Placental epithelial cell (primary cell): ENCODE measurements at places on chromosomes 4 and X. TPM values are rescaled to one million over a fixed set of nuclear protein-coding genes. Genes with fewer than 3 reads are reported as not detected.

The CLIC2 gene
- total RNA-seq, result 0.22 and 2.4 TPM in 2 replicates

The NXF3 gene
- not detected in 2 replicates for total RNA-seq

The ETDA gene
- total RNA-seq, result not detected in 2 replicates

The EDA gene
- 1.2 and 2.3 TPM in 2 replicates for total RNA-seq

The SRPX2 gene
- total RNA-seq, result 14.1 and 21.9 TPM in 2 replicates

The CFP gene
- under 0.01 TPM in 1 of 2 replicates, not detected in the other for total RNA-seq

The DNAAF6 gene
- not detected in 2 replicates for total RNA-seq

The SPANXN2 gene
- total RNA-seq, result not detected in 2 replicates

The FAAH2 gene
- total RNA-seq, result under 0.01 and 0.11 TPM in 2 replicates

The P2RY4 gene
- under 0.01 and 0.43 TPM in 2 replicates for total RNA-seq

The SMIM9 gene
- total RNA-seq, result not detected in 2 replicates

The HTATSF1 gene
- 45.0 and 49.5 TPM in 2 replicates for total RNA-seq

The XAGE1A gene
- total RNA-seq, result not detected in 2 replicates

The TRIM60 gene
- not detected in 2 replicates for total RNA-seq

The GK2 gene
- not detected in 2 replicates for total RNA-seq

The CAMK2D gene
- 79.3 and 103 TPM in 2 replicates for total RNA-seq

The CSAG2 gene
- not detected in 2 replicates for total RNA-seq

The ZMAT1 gene
- under 0.01 and 0.11 TPM in 2 replicates for total RNA-seq

The MAGEC2 gene
- not detected in 2 replicates for total RNA-seq

The CPLX1 gene
- total RNA-seq, result not detected in 2 replicates

The FAM241A gene
- total RNA-seq, result 0.39 and 0.98 TPM in 2 replicates

The KLKB1 gene
- total RNA-seq, result not detected in 2 replicates

The USP17L10 gene
- total RNA-seq, result not detected in 2 replicates

The ACSL4 gene
- 32.6 and 62.1 TPM in 2 replicates for total RNA-seq

The TCEAL7 gene
- 2.1 and 10.6 TPM in 2 replicates for total RNA-seq

The CLCN4 gene
- total RNA-seq, result 3.1 and 11.0 TPM in 2 replicates

The GUCY1B1 gene
- 5.0 and 9.0 TPM in 2 replicates for total RNA-seq
